ENCODE measurements at places on chromosomes 16 and 17. TPM values are rescaled to one million over a fixed set of nuclear protein-coding genes. Genes with fewer than 3 reads are reported as not detected.

DNA sequence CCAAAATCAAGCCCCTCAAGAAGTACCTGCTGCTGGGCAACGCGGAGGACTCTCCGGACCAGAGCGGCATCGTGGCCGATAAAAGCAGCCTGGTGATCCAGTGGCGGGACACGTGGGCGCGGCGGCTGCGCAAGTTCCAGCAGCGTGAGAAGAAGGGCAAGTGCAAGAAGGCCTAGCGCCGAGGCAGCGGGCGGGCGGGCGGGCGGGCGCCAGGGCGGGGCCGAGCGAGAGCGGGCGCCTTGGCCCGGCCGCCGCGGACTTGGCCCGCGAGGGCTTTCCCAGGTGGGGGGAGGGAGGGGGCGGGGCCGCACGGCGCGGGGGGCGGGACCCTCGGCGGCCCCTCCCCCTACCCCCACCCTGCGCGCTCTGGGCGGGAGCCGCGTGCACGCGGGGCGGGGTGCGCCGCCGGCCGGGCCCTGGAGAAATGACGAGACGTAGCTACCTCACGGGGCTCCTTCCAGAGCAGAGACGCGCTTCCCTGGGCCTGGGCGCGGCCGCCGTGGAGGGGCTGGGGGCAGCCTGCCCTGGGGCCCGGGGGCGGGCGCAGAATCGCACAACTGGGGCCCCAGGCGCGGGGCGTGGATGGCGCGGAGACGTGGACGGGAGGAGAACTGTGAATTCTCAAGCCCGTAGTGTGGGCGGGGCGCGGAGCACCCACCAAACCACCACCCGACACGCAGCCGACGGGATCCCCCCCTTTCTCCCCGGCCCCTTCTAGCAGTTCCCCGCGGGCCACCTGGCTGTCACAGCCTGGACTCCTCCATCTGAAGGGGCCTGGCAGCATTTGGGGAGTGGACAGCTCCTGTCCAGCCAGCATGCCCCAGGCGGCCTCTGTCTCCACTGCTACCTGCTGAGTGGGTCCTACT lies 218.7 kb downstream of the NTN1 start:
- H3K4me3 ChIP-seq: peak overlapping the region; percentile 63
- no peaks in the 10 kb centered on the region for H3K36me3 ChIP-seq
- peak overlapping the region; percentile 75 for H3K27ac ChIP-seq
- H3K4me1 ChIP-seq: peaks cover 17% of the 10 kb centered on the region

GRCh38 chr16:12410837-12411490 lies 392.7 kb downstream of the CPPED1 start:
- no peak overlapping the region for H3K27ac ChIP-seq
- no peaks in the 10 kb centered on the region for H3K27me3 ChIP-seq
- no peaks in the 10 kb centered on the region for H3K4me1 ChIP-seq
- H3K36me3 ChIP-seq: no peaks in the 10 kb centered on the region
- no peak for DNase-seq

DNA sequence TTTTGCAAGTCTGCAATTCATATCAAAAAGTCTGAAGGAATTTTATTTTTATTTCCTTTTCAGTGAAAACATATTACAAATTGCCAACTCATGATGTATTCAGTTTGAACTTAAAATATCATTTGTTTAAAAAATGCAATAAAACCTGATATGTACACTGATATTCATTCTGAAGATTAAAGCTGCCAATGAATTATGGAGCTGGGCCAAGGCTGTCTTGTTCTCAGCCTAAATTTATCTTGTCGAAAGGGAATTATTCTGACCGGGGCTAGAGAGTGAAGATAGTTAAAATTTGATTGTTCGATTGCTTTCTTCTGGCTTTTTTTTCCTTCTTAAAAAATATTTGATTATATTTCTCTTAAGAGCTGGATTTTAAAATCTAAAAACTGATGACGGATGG lies 54.0 kb upstream of the RBFOX1 start:
- H3K36me3 ChIP-seq: no peaks in the 10 kb centered on the region
- H3K4me3 ChIP-seq: no peak overlapping the region
- no peaks in the 10 kb centered on the region for H3K4me1 ChIP-seq
- no peak overlapping the region for H3K27ac ChIP-seq
- no peak for DNase-seq
- peaks cover 37% of the 10 kb centered on the region for H3K27me3 ChIP-seq

The SHISA9 gene
- total RNA-seq: not detected

The OR2C1 gene
- total RNA-seq: 0.47 TPM

Measured in mesothelial cell of epicardium (in vitro differentiated cells).